ENCODE measurements at places on chromosomes 5 and 9.

GRCh38 chr5:7015586-7016256 lies 302.5 kb downstream of the TENT4A start:
- no peak for DNase-seq

GRCh38 chr5:179119415-179120170 lies 59.4 kb downstream of the ZNF354C start:
- DNase-seq = no peak

DNA sequence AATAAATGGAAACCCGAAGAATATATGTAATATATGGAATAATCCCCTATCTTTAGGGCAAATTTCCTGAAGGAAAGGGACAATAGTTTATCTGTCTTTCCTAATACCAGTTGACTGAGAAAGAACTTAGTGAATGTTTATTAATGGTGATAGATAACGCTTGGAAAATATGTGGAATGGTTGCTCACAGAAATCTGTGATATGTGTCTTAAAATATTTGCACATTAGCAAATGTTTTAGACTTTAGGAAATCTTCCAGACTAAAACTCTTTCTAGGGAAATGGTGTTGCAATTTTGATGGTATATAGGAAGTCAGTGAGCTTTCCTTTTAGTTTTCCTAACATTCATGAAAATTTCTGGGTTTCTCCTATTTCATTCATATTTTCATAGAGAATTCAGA lies 90.4 kb downstream of the PIP5K1B start:
- DNase-seq = no peak

- no peak for DNase-seq
These were observed 210.4 kb upstream of the ELAVL2 start for GRCh38 chr9:24036459-24036858.

DNA sequence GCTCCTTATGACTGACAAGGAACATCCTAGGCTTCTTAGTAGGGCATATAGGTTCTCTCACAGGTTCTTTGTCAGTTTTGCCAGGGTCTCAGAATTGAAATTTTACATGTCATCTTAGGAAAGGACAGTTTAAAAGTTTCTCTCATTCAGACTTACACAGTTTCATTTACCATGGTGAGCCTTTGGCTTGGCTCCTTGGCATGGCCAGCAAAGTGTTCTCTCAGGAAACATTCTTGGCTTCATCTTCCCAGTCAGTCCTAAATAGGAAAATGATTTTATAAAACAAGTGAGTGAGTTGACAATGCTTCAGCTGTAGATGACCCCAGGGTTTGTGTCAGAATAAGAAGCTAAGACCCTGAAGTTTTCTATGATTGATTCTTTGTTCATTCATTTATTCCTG lies 191.6 kb downstream of the PCSK5 start:
- DNase-seq = no peak

DNA sequence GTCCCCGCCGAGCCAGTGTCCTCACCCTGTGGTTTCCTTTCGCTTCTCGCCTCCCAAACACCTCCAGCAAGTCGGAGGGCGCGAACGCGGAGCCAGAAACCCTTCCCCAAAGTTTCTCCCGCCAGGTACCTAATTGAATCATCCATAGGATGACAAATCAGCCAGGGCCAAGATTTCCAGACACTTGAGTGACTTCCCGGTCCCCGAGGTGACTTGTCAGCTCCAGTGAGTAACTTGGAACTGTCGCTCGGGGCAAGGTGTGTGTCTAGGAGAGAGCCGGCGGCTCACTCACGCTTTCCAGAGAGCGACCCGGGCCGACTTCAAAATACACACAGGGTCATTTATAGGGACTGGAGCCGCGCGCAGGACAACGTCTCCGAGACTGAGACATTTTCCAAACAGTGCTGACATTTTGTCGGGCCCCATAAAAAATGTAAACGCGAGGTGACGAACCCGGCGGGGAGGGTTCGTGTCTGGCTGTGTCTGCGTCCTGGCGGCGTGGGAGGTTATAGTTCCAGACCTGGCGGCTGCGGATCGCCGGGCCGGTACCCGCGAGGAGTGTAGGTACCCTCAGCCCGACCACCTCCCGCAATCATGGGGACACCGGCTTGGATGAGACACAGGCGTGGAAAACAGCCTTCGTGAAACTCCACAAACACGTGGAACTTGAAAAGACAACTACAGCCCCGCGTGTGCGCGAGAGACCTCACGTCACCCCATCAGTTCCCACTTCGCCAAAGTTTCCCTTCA lies 1.4 kb downstream of the GLIS3 start:
- no peak for DNase-seq

- no peak for DNase-seq
These were observed 29.2 kb downstream of the NSUN2 start for GRCh38 chr5:6603643-6604042.

DNA sequence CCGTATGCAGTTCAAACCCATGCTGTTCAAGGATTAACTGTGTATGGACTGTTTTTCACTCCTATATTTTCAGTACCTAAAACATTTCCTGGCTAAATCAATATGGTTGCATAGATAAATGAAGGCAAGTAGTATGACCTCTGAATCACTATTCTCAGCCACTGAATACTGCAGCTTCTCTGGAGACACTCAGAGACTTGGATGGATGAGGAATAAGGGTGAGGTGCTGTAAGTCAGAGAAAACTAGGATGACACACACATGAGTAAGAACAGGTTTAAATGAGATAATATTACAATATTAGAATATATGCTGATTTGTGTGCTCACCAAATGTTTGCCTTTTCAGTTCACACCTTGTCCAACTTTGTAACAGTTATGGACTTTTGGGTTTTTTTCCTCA lies 26.0 kb upstream of the ANXA1 start:
- DNase-seq = no peak

Measured in brain pericyte (primary cell).